Small intestine (tissue), 16 donors: ENCODE measurements at places on chromosomes 6 and 20.

DNA sequence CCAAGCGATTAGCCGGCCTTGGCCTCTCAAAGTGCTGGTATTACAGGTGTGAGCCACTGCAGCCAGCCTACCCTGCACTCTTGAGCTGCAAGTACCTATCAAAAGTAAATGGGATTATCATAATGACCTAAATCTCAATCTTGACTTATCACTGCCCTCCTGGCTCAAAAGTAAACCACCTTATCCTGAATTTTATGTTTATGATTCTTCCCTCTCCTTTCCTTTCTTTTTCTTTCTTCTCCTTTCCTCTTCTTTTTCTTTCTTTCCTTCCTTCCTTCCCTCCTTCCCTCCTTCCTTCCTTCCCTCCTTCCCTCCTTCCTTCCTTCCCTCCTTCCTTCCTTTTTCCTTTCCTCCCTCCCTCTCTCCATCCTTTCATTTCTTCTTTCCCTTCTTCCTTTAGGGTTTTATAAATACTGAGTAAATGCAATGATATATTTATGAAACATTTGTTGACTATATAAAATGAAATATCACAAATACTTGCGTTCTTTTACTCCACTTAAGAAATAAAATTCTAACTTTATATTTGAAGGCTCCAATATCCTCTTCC is 21.0 kb downstream of the SPATS1 start:
- no peak for DNase-seq

GRCh38 chr6:45801471-45802289 is 214.0 kb downstream of the CLIC5 start:
- no peak for DNase-seq

GRCh38 chr6:19175023-19175422 is 662.1 kb upstream of the ID4 start:
- DNase-seq: no peak

DNA sequence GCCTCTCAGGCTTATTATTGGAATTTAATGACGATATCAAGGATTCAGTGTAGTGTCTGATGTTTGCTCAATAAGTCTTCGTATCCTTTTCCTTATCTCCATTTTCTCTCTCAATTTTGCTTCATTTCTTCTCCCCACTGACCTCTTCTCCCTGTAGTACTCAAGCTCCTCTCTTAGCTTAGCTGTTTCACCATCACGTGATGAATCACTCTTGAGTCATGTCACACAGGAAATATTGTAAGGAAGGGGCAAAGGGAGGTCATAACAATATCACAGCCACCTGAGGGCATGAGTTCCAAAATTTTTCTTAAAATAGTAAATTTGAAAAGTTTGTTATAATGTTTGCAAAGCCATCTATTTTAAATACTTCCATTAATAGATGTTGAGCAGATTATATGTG is 392.2 kb upstream of the MARCKS start:
- no peak for DNase-seq

DNA sequence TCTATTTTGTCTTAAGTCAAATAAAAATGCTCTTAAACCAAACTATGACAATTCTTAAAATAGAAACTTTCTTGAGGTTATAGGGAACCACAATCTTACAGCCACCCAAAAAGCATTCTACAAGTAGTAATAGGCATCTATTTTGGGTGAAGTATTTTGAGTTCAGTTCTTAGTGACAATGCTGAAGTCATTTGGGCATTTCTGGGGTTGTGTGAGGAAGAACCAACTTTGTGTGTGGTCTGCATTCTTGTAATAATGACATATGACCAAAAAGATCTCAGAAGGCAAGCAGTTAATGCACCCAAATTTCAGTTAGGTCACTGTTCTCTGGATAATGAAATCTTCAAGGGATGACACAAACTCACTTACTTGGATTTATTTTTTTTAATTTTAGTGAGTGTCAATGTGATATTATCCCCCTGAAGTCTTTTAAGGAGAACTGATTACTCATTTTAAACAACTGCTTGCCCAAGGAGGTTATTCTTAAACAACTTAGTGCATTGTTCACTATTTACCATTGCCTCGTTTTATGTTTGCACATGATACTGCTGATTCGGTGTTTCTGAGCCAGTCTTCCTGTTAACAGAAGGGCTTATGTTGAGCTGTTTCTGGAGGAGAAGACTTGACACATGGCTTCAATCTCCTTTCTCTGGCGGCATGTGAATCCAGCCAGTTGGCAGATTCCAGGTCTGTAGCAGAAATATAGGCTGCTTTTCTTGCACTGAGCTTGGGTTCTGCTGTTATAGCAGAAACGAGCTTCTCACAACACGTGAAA is 618.9 kb downstream of the BCKDHB start:
- DNase-seq: no peak

DNA sequence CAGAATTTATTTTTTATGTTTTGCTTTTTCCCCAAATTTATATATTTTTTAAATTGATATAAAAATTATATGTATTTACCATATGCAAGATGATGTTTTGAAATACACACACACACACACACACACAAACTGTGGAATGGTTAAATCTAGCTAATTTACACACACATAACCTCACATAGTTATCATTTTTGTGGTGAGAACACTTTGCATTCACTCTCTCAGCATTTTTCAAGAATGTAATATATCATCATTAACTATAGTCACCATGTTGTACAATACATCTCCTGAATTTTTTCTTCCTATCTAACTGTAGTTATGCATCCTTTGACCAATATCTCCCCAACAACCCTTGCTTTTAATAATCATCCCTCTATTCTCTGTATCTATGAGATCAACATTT is 52.2 kb downstream of the GFRAL start:
- no peak for DNase-seq

GRCh38 chr6:39498096-39498495 is 175.6 kb upstream of the KCNK16 start:
- no peak for DNase-seq

DNA sequence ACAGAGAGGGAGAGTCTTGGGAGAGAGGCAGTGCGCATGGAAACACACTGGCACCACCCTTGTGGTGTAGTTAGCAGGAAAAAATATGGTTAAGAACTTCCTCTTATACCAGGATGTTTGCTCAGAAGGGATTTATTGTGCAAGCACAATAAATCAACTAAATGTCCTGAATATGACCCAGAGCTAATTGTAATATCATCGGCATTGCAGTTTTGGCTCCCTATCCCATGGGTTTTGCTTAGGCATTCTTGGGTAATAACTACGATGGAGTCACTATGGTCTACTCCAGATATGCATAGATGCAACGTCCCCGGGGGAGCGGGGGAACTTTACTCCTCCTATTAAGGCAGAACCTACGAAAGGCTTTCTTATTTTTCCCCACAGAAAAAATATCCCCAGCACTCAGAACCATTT is 751.6 kb downstream of the EYS start:
- no peak for DNase-seq

- no peak for DNase-seq
These were observed 1249.0 kb upstream of the CITED2 start for GRCh38 chr6:140623498-140623897.

- DNase-seq: no peak
These were observed 55.1 kb upstream of the FBXL4 start for GRCh38 chr6:99002831-99003230.

DNA sequence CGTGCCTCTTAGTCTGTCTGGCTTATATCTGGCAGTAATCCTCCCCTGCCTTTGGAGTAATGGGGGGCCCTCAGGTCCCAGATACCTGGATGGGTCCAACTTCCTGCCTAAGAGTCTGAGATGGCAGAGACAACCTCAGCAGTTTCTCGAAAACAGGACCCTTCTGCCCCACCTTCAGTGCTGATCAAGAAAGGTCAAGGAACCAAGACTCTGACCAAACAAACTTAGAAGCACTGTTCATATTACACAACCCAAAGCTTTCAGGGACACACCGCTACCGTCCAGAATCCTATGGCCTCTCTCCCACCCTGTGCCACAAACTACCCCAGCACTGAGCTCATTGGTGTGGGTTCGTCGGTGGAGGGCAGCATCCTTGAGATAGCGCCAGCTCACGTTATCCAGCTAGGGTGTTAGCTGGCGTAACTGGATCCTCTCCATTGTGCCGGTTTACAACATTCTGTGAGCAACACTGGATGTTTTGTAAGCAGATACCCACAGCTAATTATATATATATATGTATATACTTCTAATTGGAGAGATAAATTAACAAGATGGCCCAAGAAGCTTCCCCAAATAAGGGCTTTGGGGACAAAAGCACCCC is 7.6 kb upstream of the TMC2 start:
- DNase-seq: no peak

GRCh38 chr6:73389854-73390253 is 4.8 kb upstream of the DDX43 start:
- DNase-seq: no peak

- DNase-seq: no peak
These were observed 51.1 kb downstream of the RCAN2 start for GRCh38 chr6:46440141-46440540.

DNA sequence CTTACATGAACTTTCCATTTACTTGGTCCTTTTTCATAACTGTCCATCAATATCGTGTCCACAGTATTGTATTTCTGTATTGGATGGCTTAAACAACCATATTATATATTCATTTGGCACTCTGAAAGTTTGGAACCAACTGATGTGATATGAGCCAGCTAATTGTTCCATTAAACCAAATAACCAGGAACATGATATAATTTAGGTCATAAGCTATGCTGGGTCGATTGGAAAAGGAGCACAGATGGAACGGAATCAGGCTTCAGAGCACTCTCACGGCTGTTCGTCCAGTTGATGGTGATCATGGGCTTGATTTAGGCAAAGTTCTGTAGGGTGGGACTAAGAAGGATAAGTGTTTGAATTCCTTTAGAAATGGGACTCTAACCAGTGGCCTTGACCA is 142.7 kb downstream of the DNAH8 start:
- DNase-seq: no peak

DNA sequence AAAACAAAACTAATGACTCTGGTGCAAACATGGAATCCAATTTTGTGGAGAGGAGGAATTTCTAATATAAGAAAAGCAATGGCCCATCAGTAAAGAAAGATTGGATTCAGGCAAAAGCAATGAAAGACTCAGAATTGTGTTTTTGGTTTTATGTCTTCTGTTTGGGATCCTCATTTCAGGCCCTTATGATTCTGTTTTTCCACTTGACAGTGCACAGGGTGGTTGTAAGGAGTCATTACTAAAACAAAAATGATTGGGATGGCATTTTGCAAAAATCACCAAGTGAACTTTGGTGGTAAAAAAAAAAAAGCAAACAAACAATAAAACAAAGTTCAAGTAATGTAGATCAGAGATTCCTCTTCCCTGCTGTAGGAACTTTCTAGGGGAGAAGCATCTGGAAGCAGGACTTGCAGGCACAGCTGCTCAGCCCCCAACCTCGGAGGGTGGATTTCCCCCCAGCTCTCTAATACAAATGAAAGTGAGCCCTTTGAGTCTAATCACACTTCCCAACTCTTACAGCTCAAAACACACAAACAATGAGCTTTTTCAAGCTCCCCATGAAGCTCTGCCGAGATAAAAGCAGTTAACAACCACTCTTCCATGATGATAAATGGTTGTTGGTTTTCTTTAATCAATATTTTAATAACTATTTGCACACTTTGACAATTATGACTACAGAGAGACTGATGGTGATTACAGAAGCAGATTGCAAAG is 177.7 kb downstream of the ZDHHC14 start:
- peak; percentile 23 for DNase-seq

DNA sequence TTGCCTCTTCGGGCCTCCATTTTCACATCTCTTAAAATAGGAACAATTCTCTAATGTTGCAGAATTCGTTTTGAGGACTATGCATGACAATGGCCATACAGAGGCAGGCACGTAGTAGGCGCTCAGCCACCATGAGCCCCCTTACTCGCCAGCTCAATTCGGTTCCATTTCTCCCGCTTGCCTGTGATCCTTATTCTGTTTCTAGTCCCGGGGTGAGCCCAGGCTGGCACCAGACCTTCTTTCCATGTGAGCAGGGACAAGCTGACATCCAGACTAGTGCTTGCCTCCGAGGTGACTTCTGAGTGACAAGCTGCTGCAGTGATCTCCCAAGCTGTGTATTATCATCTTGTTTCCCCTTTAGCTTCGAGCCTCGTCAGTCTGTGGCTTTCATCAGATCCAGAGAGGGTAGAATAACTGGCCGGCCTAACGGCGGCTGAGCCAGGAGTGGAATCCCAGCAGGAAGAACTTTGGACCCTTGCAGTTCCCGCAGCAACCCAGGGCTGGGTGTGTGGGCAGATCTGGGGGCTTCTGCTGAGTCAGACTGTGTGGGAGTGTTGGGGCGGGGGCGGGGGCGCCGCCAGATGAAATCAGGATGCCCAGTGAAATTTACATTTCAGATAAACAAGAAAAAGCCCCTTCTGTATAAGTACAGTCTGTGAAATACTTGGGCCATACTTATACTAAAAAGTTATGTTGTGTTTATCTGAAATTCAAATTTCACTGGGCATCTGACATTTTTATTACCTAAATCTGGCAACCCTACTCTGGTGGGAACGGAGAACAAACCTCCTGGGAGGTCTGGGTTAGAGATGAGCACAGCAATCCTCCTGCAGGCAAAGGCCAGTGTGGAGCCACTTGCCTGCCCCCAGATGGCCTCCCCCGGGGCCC is 10.9 kb downstream of the BANF2 start:
- DNase-seq: peak; percentile 83

GRCh38 chr6:88910922-88911778 is 52.3 kb downstream of the RNGTT start:
- no peak for DNase-seq

DNA sequence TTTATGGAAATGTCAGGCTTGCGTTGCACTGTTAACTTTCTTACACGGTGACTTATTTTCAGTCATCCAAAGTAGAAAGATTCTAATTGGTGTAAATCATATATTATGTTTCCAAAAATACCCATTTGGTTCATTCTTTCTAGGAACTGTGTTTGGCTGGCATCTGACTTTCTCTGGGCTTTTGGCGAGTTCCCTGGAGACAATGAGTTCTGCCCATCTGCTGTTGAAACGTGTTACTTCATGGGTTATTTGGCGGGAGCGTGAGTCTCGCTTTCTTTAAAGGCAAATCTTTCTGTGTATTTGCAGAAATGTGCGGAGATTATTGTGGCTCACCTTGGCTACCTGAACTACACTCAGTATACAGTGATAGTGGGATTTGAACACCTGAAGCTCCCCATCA is 29.5 kb downstream of the TMEM181 start:
- no peak for DNase-seq

DNA sequence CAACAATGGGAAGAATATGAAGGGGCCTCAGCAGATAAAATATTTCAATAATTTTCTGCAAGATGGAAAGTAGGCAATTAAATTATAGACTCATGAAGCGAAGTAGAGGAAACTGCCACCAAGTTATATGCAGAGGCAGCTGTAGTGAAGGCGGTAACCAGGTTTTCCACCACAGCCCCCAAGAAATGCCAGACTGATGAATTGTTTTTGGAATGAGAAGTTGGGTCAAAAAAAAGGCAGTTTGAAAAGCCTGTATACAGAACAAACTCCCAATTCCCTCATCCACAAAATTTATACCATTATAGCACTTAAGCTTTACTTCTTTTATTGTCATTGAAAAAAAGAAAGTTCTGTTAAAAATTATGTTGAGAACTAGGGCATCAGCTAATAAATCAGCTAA is 45.3 kb downstream of the ELOVL4 start:
- DNase-seq: no peak

- no peak for DNase-seq
These were observed 143.7 kb downstream of the PDE10A start for GRCh38 chr6:165519316-165519715.

GRCh38 chr6:87742106-87742505 is 40.1 kb upstream of the AKIRIN2 start:
- DNase-seq: peak; percentile 24
